ENCODE measurements at places on chromosomes 11 and 22. TPM values are rescaled to one million over a fixed set of nuclear protein-coding genes. Genes with fewer than 3 reads are reported as not detected.

The OR51M1 gene
- total RNA-seq = not detected

The RNF121 gene
- 62.1 TPM for total RNA-seq

The CD248 gene
- 2.9 TPM for total RNA-seq

DNA sequence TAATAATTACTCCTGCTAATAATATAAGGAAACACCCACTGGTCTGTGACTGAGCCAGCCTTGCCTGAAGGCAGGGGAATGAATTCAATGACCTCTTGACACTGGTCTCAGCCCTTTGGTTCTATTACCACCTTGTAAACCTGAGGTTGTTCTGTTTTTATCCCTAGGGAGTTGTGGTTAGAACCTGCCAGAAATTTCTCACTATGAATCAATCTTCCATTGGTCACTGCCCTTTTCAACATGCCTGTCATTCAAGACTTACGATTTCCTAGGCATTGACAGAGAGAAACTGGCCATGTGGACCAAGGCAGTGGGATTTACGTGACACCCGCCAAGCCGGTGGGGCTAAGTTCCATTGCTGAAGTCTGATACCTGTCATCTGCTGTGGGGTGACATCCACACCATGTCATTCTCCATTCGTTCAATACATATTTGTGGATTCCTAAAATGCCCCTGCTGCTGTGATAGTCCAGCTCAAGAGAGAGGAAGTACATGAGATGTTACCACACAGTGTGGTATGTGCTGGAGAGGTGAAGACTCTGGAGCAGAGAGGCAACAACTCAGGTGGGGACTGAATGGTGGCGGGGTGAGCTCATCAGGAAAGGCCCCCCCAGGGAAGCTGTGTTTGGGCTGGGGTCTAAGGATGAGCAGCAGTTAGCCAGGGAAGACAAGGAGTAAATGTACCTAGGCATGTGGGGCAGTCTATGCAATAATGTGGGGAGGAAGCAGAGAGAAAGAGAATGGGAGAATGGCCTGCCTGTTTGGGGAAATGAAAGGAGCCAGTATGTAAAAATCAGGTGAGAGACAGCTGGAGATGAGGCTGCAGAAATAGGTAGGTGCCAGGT is 15.2 kb upstream of the EHF start:
- no peaks in the 10 kb centered on the region for H3K36me3 ChIP-seq
- no peaks in the 10 kb centered on the region for H3K27me3 ChIP-seq
- H3K4me3 ChIP-seq = no peak overlapping the region
- no peaks in the 10 kb centered on the region for H3K4me1 ChIP-seq
- no peak for DNase-seq

GRCh38 chr22:38941488-38941987 is 15.9 kb upstream of the APOBEC3A start:
- peaks cover 22% of the 10 kb centered on the region for H3K27me3 ChIP-seq
- peaks cover 8% of the 10 kb centered on the region for H3K4me1 ChIP-seq
- H3K36me3 ChIP-seq = no peaks in the 10 kb centered on the region
- peak overlapping the region; percentile 21 for H3K4me3 ChIP-seq
- H3K27ac ChIP-seq = no peak overlapping the region

- no peaks in the 10 kb centered on the region for H3K36me3 ChIP-seq
- H3K4me3 ChIP-seq = no peak overlapping the region
- no peak overlapping the region for H3K27ac ChIP-seq
- no peaks in the 10 kb centered on the region for H3K27me3 ChIP-seq
- no peaks in the 10 kb centered on the region for H3K4me1 ChIP-seq
Observed at GRCh38 chr11:22130462-22131053, 62.3 kb upstream of the ANO5 start.

DNA sequence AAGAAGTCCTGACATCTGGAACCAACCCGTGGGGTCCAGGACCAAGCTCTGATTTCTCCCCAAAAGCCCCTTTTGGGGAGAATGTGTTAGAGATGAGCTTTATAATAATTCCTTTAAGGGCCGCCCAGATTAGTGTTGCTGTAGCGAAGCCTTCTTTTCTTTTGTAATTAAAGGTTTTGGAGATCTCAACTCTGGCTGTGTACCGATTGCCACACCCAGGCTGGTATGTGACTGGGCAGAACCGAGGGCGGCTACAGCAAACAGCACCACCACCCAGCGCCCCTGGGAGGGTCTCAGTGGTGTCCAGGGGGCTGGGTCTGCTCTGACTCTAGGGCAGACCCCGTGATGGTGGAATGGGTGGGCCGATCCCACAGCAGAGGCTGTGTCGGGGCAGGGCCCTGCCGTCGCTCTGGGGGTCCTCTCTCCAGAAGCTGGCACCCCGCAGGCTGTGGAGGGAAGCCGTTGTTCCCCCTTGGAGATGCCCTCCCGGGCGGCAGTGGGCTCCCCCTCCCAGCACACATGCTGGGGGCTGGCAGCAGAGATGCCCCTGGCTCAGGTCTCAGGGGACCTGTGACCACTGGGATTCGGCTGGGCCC is 31.0 kb downstream of the TPCN2 start:
- DNase-seq = no peak
- no peaks in the 10 kb centered on the region for H3K36me3 ChIP-seq
- peaks cover 18% of the 10 kb centered on the region for H3K4me1 ChIP-seq
- no peak overlapping the region for H3K27ac ChIP-seq
- H3K27me3 ChIP-seq = no peaks in the 10 kb centered on the region

GRCh38 chr22:50289942-50290630 is 17.4 kb downstream of the PLXNB2 start:
- no peak overlapping the region for H3K4me3 ChIP-seq
- peaks cover 9% of the 10 kb centered on the region for H3K27me3 ChIP-seq
- H3K36me3 ChIP-seq = no peaks in the 10 kb centered on the region
- no peaks in the 10 kb centered on the region for H3K4me1 ChIP-seq
- no peak overlapping the region for H3K27ac ChIP-seq

GRCh38 chr11:27926981-27927481 is 180.9 kb downstream of the KIF18A start:
- H3K27ac ChIP-seq = no peak overlapping the region
- no peaks in the 10 kb centered on the region for H3K27me3 ChIP-seq
- DNase-seq = no peak
- H3K36me3 ChIP-seq = no peaks in the 10 kb centered on the region

DNA sequence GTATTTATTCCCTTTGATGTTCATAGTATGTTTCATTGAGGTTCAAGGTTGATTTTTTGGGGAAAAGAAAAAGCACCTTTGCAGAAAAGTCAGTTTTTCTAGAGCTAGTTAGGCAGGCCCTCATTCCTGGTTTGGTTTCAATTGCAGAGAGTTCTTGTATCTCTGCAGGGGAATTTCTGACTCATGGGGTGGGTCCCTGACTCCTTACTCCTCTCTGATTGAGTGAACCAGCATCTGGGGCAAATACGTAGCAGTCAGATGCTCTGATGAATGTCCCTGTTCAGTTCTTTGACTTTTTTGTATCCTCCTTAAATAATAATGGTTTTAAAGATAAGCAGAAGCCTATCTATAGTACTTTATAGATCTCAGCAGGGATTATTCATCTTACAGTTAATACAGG is 7.7 kb upstream of the NCR3LG1 start:
- DNase-seq = no peak
- H3K36me3 ChIP-seq = no peaks in the 10 kb centered on the region
- no peak overlapping the region for H3K4me3 ChIP-seq
- H3K27me3 ChIP-seq = no peaks in the 10 kb centered on the region

GRCh38 chr22:20012741-20013331 is 3.8 kb downstream of the ARVCF start:
- peaks cover 37% of the 10 kb centered on the region for H3K4me1 ChIP-seq
- H3K4me3 ChIP-seq = no peak overlapping the region
- no peaks in the 10 kb centered on the region for H3K36me3 ChIP-seq
- H3K27ac ChIP-seq = peak overlapping the region; percentile 21
- no peak for DNase-seq

DNA sequence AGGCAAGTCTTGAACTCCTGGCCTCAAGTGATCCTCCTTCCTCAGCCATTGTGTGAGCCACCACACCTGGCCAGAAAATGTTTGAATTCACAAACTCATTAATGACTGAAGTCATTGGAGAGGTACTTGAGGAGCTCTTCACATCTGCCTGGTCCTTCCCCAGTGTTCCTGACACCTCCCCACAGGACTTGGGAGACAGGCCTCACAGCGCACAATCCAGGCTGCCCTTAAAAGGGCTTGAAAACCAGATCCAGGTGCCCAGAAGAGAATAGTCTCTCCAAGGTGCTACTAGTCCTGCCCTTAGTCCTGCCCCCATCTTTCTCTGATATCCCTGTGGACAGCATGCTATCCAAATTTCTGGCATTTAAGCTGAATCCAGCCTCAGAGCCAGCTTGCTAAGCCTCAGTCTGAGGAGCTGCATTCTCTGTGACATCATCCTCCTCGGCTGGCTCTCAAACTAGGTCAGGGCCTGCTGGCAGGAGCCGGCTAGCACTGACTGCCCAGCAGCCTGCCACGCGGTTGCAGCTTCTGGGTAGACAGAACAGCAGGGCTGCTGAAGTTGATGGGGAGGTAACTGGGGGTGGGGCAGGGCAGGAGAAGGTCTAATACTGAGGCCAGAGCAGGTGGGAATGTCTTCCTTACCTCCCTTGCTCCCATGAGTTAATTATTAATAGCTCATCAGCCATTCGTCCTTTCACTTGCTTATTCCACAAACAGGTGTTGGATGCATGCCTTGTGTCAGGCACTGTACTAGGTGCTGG is 35.3 kb upstream of the NECTIN1 start:
- H3K27me3 ChIP-seq = no peaks in the 10 kb centered on the region
- H3K36me3 ChIP-seq = no peaks in the 10 kb centered on the region
- DNase-seq = no peak
- H3K27ac ChIP-seq = no peak overlapping the region
- no peaks in the 10 kb centered on the region for H3K4me1 ChIP-seq

DNA sequence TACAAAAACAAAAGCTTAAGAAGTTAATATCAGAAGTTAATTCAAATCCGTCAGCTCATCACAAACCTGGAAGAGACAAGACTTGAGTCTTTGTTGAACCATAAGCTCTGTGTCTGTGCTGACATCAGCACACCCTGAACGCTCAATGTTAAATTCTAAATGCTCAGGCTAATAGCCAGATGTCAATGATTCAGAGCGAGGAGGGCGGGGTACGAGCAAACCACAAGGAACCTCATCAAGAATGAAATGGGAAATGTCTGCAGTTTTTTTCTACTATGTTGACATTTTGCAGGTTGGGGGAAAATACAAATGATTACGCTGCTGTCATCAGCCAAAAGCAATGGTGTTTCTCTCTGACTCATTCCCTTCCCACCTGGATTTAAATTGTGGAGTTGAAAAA is 1057.2 kb downstream of the NTM start:
- H3K4me1 ChIP-seq = no peaks in the 10 kb centered on the region
- DNase-seq = no peak
- H3K4me3 ChIP-seq = no peak overlapping the region
- H3K36me3 ChIP-seq = no peaks in the 10 kb centered on the region
- H3K27ac ChIP-seq = no peak overlapping the region

DNA sequence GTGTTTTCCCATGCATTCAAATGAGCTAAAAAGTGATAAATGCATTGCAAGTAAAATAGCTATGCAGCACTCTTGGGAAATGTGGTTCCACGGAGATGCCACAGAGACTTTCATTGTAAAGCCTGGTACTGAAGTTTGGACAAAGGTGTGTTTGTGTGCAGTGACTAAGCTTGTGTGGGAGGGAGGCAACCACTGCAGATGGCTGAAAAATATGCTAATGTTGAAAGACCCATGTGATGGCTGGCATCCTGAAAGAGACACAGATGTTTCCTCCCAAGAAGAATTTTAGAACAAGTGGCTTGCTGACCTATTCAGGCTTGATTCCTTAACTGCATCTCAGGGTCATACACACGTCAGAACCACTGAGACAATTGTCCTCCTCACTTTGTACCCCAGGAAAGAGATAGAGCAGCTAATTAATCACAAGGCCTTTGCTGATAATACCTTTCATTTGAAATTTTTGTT is 73.8 kb downstream of the FAM76B start:
- no peaks in the 10 kb centered on the region for H3K27me3 ChIP-seq
- peaks cover 15% of the 10 kb centered on the region for H3K4me1 ChIP-seq
- no peak overlapping the region for H3K27ac ChIP-seq
- no peak overlapping the region for H3K4me3 ChIP-seq

- peaks cover 5% of the 10 kb centered on the region for H3K27me3 ChIP-seq
- DNase-seq = no peak
- no peaks in the 10 kb centered on the region for H3K36me3 ChIP-seq
- no peaks in the 10 kb centered on the region for H3K4me1 ChIP-seq
- H3K4me3 ChIP-seq = no peak overlapping the region
- no peak overlapping the region for H3K27ac ChIP-seq
Observed at GRCh38 chr11:35610631-35611030, 7.6 kb upstream of the FJX1 start.

GRCh38 chr11:10444725-10445315 is 10.2 kb upstream of the AMPD3 start:
- no peaks in the 10 kb centered on the region for H3K36me3 ChIP-seq
- H3K4me3 ChIP-seq = no peak overlapping the region
- no peak for DNase-seq
- no peaks in the 10 kb centered on the region for H3K27me3 ChIP-seq
- H3K27ac ChIP-seq = no peak overlapping the region
